NCI-H524 (cell line): ENCODE measurements at places on chromosomes 6 and 20.

DNA sequence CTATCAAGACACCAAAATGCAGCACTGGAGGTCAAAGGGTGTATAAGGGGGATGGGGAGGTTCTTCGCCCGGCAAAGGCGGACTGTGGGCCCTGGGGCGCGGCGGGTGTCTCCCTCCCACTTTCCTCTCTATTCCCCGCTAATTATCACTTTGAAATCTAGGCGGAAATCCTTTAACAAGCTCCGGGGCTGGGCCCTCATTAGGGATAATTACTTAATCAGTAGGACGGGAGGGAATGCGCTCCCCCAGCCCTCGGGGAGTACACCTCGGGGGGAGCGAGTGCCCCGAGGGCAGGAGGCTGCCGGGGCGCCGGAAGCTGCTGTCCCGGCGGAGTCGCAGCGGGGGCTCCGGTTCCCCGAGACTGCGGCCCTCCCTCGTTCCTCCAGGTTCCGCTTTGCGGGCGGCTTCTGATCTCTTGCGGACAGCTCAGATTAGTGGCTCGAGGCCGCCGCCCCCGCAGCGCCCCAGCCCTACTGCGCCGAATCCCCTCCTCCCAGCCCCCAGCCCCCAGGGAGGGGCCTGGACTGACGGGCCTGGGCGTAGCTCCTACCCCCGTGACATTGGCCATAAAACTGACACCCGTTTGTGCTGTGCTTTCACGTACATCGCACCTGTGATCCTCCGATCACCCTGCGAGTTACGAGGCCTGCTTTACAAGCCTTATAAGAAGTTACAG, 14.7 kb downstream of the MUCL3 start:
- DNase-seq, result peak; percentile 24

GRCh38 chr6:132919045-132919860, 104.9 kb downstream of the RPS12 start:
- DNase-seq, result peak; percentile 55

DNA sequence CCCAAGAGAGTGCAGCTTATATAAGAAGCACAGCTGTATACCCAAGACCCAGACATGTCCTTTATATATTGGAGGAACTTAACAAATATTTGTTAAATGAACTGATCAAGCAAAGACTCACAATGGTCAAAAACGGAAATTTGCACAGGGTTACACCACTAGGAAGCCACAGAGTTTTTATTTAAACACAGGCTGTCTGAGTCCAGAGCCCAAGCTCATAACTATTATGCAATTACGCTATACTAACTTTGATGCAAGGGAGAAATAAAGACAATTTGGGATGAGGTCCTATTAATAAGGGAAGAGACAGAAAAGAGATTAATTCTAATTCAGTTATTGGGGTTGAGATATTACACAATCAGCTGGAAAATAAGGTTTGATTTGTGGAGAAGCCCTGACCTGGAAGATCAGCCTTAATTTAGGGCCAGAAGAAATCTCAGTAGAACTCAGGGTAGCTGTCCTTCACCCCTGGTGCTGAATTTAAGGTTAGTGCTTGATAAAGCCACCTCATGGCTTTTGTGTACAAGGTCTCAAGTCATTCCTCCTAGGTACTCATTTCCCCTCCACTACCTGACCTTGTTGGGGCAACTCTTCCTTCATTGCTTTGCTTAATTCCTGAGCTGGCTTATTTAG, 10.5 kb upstream of the ZNF334 start:
- DNase-seq, result no peak

DNA sequence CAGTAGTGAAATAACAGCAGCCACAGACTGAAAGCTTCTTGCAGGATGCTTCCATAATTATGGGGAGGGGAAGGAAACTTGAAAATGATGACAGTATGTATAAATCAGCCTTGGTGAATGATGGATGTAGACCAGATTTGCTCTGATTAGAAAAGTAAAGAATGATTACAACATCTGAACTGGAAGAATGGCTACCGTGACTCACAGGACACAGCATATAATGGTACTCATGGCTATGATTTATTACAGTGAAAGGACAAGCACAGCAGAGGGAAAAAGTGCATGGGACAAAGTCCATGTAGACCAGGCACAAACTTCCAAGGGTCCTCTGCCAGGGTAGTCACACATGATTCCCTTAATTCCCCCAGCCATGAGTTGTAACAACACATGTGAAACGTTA, 70.7 kb upstream of the POPDC3 start:
- DNase-seq, result no peak

GRCh38 chr6:70763754-70764510, 96.2 kb downstream of the SMAP1 start:
- no peak for DNase-seq

DNA sequence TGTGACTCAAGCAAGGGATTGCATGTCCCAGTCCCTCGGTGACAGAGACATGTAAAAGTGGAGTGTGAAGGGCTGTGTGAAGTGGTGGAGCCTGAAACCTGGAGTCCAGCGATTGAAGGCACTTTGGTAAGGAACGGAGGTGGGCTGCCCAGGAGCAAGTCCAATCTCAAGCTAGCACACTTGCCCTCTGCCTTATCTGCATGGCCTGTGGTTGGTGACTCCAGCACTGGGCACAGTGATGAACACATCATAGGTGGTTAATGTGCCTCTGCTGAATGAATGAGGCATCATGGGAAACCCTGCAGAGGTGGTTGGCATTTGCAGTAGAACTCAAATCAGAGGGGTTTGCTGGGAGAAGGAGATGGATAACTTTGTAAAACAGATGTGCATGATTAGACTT, 14.9 kb upstream of the ULBP3 start:
- no peak for DNase-seq

GRCh38 chr20:34110745-34111641, 1.1 kb downstream of the EIF2S2 start:
- DNase-seq, result no peak
